ENCODE measurements at places on chromosomes 16 and 17.

- no peak for DNase-seq
Observed at GRCh38 chr17:18027280-18027679, 11.7 kb downstream of the ATPAF2 start.

- no peak for DNase-seq
Observed at GRCh38 chr17:82440991-82441627, 9.4 kb downstream of the CYBC1 start.

- DNase-seq: no peak
Observed at GRCh38 chr16:84143784-84144199, 1.2 kb downstream of the HSDL1 start.

DNA sequence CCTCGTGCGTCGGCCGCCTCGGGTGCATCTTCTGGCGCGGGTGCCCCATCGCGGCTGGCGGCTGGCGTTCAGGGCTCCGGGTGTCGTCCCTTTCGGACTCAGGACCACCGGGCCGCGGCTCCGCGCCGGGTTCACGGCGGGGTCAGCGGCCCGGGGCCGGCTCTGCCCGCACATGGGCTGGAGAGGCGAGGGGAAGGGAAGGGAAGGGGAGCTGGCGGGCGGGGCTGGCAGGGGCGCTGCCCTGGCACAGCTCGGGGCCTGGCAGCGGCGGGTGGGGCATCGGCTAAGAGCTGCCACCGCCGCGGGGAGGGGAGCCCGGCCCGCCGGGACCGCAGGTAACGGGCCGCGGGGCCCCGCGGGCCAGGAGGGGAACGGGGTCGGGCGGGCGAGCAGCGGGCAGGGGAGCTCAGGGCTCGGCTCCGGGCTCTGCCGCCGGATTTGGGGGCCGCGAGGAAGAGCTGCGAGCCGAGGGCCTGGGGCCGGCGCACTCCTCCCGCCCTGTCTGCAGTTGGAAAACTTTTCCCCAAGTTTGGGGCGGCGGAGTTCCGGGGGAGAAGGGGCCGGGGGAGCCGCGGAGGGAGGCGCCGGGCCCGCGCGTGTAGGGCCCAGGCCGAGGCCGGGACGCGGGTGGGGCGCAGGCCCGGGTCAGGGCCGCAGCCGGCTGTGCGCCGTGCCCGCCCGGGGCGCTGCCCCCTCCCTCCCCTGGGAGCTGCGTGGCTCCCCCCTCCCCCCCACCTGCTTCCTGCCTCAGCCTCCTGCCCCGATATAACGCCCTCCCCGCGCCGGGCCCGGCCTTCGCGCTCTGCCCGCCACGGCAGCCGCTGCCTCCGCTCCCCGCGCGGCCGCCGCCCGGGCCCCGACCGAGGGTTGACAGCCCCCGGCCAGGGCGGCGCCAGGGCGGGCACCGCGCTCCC lies 646 bp downstream of the HIC1 start:
- DNase-seq: peak; percentile 75

DNA sequence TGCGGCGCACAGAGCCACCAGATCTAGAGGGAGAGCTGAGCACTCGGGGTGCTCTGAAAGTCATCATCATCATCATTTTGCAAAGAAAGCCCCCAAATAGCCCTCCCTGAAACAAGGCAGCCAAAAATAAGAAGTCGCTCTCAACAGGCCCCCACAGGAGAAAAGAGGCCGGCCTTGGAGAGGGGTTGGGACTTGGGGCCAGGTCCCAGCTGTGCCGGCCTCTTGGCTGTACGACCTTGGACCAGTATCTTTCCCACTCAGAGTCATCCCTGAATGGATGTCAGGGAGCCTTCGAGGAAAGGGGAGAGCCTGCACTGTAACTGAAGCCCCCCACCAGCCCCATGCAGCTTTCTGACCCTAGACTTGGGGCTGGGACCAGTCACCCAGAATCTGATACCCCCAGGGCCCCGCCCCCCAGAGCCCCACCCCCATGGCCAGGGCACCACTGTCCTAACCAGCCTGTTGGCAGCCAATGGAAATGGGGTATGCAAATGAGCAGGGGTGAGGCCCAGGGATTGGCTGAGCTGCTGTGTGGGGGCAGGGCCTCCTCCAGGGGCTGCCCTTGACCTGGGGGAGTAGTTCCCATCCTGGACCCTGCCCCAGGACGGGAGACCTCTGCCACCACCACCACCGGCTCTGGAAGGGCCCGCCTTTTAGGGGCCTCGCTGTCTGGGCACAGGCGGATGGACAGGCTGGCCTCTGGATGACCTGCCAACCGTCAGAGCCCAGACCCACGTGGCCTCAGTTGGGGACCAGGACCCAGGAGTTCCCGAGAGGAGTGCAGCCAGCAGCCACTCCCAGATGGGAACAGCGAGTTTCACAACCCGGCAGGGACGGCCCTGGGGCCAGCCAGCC lies 15.4 kb downstream of the ZFPM1 start:
- peak; percentile 70 for DNase-seq

DNA sequence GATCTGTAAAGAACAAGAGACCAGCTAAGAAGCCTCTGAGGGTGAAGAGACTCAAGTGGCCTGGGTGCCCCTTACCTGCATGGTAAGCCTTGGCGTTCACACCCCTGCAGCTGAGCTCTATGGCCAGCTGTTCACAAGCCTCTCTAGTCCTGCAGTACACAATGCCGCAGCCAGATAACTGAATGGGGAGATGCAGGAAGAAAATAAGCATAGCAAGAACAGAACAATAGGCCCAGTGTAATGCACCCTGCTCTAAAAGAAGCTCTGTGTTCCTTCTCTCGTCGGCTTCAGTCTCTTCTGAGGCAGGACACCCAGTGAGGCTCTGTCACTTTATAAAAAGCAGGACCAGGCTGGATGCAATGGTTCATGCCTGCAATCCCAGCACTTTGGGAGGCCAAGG lies 5.4 kb downstream of the RECQL5 start:
- DNase-seq: no peak

GRCh38 chr17:4858882-4859260 lies 25.7 kb downstream of the MINK1 start:
- DNase-seq: no peak

- no peak for DNase-seq
Observed at GRCh38 chr17:44587339-44587738, 30.1 kb downstream of the FZD2 start.

- DNase-seq: peak; percentile 25
Observed at GRCh38 chr17:7903154-7904103, 12.7 kb downstream of the RNF227 start.

DNA sequence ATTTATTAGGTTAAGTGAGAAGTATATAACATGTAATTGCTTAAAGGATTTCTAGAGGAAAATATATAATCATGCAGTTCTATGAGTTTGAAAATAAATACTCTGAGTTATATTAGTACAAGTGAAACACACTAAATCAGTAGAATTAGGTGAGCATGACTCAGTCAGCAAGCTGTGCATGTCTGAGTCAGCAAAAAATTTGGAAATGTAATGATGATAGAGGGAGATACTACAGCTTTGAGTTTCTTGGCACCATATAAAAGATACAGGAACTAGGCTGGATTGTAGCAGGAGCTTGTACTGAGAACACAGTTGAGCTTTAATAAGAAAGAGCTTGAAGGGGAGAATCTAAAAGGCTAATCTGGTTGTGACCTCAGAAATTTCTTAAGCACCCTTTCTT lies 1224.6 kb downstream of the CDH8 start:
- no peak for DNase-seq

GRCh38 chr17:63859257-63859656 lies 14.2 kb downstream of the CSH2 start:
- peak; percentile 27 for DNase-seq
